ENCODE measurements at places on chromosomes 2 and 18.

GRCh38 chr2:55489467-55490062 is 30.0 kb upstream of the CFAP36 start:
- no peak for DNase-seq

DNA sequence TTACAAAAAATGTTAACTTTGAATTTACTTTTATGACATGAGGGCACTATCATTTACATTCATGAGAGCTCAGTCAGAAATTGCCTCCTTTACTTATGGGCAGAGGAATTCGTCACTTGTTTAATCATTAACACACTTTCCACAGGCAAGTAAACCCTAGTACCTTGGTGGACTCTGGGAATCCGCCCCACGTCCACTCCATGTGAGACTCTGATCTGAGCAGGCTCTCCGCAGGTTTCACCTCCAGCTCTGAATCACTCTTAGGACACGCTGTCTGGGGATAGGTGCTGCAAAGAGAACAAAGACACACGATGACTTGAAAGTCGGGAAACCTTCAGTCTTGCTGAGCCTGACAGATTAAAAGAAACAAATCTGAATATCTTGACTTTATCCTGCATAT is 73.6 kb downstream of the LPIN2 start:
- no peak for DNase-seq

DNA sequence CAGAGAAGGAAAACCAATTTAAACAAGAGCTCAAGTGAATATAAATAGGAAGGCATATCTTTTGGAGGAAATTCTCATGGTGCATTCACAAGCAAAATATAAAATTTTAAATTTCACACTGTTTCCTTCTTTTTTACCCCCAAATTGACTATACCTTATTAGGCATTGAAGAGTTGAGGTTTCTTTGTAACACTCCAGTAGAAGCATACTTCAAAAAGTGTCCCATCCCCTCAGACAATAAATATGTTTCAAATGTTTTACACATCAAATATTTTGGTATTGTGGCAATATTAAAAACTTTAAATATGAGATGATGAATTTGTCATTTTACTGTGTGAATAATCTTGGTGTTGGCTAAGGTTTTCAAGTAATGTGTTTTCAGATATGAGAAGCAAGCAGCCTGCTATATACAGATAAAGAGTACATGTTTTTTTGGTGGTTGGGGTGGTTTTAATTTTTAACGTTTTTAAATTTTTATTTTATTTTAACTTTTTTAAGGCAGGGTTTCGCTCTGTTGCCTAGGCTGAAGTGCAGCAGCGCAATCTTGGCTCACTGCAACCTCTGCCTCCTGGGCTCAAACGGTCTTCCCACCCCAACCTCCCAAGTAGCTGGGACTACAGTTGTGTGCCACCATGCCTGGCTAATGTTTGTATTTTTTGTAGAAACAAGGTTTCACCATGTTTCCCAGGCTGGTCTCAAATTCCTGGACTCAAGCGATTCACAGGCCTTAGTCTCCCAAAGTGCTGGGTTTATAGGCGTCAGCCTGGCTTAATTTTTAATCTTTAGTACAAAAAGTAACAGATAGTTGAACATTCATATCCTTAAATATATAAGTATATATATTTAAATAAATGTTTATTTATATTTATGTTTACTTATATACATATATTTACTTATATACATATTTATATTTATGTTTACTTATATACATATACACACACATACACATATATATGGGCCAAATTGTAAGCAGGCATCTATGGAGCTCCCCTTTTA is 36.5 kb upstream of the DLX1 start:
- DNase-seq: no peak

GRCh38 chr2:67416136-67416535 is 19.0 kb downstream of the ETAA1 start:
- DNase-seq: no peak

DNA sequence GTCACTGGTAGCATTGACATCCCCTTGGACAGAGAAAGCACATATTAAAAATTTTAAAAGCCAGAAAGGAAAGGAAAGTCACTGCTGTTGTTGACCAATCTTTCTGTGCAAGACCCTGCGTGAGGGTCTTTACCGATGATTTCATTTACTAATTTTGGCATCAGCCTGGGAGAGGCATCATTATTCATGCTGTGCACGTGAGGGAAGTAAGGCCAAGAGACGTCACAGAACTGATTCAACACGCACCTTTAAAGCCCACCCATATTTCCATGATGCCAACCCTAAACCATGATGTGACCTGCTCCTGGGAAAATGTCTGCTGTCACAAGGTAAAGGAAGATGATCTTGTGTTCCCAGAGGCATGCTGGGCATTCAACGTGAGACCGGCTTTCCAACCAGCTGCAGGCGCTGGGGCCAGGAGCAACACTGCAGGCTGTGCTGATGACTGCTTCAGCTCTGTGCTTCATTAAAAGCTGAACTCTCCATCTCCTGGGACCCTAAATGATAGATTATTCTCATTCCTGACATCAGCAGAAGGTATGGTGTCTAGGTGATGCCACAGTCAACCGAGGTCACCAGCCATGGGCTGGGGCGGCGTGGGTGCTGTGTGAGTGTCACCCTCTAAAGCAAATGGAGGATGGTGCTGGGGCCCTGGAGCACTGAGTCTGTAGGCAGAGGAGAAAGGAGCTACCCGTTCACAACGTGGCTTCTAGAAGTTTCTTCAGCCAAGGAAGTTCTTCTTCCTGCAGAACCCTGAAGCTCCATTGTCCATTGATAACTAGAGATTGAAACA is 53.9 kb downstream of the TMEM18 start:
- DNase-seq: no peak

DNA sequence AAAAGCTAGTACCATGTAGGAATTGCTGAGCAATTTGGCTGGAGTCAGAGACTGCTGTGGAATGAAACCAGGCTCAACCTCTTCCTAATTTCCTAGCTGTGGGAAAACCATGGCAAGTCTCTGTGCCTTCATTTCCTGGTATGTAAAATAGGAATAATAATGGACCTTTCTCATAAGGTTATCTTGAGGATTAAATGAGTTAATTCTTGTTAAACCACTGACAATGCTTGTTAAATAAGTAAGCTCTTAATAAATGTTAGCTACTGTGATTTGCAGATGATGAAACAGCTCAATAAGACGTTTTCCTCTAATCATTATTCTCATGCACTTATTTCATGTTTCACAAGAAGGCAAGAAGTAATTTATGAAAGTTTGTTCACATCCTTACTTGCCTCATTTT is 346.7 kb downstream of the RND3 start:
- no peak for DNase-seq

DNA sequence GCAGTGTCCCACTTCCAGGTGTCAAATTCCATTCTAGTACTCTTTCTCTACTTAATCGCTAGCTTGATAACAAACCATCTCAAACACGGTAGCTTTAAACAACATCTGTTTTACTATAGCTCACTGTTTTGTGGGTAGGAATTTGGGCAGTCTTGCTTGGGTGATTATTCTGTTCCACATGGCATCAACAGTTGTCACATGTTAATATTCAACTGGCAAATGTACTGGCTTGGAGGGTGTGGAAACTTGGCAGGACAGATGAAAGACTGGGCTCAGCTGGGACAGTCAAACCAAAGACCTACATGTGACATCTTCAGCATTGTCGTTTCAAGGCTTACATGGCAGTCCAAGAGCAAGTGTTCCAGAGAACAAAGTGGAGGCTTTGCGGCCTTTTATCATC is 241.8 kb downstream of the PTH2R start:
- DNase-seq: no peak

DNA sequence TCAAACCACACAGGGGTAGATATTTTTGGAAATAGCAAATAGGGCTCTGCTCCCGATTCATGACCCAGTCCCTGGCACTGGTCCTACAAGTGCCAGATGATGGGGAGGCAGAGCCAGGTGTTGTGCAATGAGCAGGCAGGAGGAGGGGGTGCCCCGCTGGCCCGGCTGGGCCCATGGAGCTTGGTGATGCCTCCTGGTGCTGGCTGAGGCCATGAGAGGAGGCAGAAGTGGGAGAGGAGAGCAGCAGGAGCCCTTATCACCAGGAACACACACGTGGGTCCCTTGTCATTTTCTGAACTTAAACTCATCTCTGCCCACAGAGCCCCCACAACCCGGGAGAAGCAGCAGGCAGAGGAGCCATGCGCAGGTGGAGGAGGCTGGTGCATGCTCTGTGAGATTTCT is 90.5 kb upstream of the MAPK4 start:
- no peak for DNase-seq

DNA sequence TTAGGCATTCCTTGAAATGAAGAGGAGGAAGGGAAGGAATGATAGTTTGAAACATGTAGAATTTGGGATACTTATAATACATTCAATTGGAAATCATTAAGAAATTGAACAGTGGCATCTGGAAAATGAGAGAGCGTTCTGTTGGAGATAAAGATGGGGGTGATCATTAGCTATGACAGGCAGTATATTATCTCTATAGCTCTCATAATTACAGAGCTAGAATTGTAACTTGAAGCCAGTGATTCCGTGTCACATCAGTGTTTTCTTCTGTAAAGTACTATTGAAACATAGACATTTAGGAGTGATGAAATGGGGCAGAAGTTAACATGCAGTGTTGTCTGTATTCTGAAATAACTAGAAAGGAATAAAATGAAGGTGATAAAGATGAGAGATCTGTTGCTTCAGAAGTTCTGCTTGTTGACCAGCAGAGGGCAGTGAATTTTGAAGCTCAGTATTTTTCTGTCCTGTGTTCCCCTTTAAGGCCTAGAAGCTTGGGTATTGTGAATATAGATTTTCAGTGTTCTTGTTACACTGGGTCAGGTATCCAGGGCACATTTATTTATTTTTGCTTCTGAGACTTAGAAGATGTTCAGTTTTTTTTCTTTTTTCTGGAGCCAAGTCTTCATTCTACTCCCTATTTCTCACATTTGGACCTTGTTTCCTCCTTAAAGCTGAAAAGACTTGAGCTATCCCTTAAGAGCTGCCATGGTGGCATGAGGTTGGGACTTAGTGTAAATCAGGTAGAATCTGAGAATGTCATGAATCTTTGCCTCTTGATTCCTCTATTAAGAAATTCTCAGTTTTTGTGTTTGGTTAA is 157.4 kb downstream of the TAF4B start:
- peak; percentile 7 for DNase-seq

DNA sequence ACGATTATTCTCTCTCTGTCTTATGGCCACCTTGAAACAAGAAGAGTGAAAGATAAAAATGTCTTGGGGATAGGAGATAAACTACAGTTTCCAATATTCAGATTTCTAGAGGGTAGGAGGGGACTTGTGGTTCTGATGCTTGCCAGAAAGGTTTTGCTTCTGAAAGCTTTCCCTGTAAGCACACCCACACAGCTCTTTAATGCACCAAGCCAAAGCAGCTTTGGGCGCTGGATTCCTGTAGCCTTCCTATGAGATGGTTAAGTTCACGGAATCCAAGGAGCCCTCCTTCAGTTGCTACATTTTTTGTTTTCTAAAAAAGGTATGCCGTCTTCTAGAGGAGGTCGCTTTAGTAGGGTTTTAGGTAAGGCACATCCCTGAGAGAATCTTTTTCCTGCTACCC is 4.9 kb downstream of the LRRTM1 start:
- DNase-seq: no peak

DNA sequence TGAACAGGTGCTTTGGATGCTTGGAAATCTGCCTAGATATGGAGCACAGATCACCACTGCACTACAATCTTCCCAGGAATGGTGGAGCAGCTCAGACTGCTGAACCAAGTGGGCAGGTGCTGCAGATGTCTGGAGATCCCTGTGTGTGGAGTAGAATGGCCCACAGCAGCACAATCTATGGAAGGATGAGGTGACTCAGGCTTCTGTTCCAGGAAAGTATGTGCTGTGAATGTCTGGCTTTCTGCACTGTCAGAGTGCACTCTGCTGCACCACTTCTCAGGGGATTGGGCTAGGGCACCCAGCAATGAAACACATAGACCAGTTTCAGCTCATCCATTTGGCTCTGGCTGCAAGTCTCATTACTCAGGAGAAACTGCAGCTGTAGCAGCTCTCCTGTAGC is 865.4 kb upstream of the NXPH2 start:
- no peak for DNase-seq

Data from NCI-H2029 (cell line).